Non-pigmented ciliary epithelial cell (primary cell): ENCODE measurements at places on chromosomes 13 and 19.

- no peak for DNase-seq
These were observed 818.4 kb downstream of the DIAPH3 start for GRCh38 chr13:59345311-59345710.

DNA sequence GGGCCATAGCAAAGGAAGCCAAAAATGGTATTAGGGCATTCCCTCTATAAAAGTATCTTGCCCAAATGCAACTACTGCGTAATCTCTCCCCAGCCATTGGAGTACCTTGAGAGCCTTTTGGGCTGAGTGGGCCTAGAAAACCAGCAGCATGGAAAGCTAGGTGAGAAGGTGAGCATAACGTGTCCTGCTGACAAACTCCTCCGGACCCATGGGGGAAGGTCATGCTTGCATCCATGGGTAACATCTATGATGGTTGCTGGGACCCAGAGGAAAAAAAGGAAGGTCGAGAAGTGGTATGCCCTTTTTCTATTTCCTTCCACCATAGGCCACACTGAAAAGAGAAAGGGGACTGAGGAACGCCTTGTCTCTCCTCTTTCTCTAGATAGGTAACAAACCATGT lies 57.4 kb downstream of the ZNF728 start:
- DNase-seq, result no peak

GRCh38 chr19:32539240-32539916 lies 41.6 kb upstream of the PDCD5 start:
- no peak for DNase-seq

GRCh38 chr19:50659318-50660087 lies 10.3 kb downstream of the C19orf81 start:
- DNase-seq, result no peak

GRCh38 chr19:46803555-46803954 lies 15.2 kb upstream of the SLC1A5 start:
- no peak for DNase-seq

GRCh38 chr19:46015687-46016425 lies 7.0 kb downstream of the PGLYRP1 start:
- no peak for DNase-seq

DNA sequence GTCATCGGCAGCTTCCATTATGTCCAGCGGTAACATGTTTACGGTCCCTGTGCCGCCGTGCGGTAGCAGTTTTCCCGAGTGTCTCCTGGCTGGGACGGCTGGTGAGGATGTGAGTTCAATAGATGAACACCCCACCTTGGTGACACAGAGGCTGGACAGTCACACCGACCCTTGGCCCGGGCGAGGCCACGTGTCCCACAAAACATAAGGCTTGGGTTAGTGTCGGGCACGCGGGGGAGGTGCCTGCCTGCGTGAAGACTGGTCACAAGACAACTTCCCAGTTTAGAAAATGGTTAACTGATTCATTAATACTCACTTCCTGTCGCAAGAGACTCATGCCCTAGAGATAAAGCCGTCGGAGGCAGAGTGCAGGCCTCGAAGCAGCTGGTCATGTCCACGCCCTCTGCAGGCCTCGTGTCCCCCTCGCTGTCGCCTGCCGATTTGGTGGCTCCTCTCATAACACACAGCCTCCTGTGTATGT lies 17.2 kb downstream of the RASA3 start:
- no peak for DNase-seq

- DNase-seq, result no peak
These were observed 670.8 kb downstream of the PCDH17 start for GRCh38 chr13:58302349-58302748.

- no peak for DNase-seq
These were observed 907.2 kb downstream of the PCDH9 start for GRCh38 chr13:66322936-66323335.

GRCh38 chr13:99971576-99972189 lies at the start of gene ZIC5:
Gene ZIC5 (minus strand): TSS chr13:99971767. CDS start chr13:99971603, 164 bp downstream.
- no peak for DNase-seq

DNA sequence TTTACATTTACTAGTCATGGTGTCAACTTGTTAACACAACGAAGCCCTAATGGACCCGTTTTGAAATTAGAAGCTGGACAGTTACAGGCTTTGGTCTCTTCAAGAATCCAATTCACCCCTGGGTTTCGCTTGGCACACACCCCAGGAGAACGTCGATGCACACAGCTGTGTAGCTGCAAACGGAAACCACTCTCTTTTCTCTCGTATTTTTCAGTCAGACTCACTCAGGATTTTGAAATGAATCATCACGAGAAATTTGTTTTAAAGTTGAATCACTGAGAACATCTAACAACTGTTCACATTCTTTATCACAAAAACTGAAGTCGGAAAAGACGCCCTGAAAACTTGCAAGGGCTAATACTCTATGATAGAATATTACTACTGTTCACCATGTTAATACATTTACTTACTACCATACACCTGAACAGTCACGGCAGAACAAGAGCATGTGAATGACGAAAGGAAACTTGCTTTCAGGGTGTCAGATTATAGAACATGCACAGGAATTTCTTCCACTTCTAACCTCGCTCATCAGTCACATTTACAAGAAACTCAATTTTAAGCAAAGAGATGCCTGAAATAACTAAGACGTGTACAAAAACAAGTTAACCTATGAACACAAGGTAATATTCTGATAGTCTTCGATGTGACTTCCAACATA lies 4.7 kb downstream of the PNMA8A start:
- DNase-seq, result peak; percentile 55

DNA sequence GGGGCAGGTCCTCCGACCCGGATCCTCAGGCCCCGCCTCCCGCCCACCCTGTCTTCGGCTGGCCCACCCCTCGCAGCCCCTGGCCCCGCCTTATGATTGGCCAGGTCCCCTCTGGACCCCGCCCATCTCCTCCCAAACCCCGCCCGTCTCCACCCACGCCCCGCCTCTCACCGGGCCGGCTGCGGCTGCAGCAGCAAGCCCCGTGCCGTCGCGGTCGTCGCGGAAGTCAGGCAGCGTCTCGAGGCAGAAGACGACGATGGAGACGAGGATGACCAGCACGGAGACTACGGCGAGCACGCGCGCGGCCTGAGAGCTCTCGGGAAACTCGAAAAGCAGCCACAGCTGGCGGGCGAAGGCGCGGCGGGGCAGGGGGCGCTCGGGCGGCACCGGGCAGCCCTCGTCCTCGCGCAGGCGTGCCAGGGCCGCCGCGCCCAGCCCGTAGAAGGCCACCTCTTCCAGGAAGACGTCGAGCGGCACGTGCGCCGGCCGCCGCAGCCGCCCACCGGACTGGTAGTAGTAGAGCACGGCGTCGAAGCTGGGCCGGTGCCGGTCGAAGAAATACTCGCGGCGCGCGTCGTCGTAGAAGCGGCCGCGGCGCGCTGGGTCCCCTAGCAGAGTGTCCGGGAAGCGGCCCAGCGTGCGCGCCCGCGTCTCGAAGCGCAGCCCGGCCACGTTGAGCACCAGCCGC lies 495 bp downstream of the KCNA7 start:
- DNase-seq, result no peak

DNA sequence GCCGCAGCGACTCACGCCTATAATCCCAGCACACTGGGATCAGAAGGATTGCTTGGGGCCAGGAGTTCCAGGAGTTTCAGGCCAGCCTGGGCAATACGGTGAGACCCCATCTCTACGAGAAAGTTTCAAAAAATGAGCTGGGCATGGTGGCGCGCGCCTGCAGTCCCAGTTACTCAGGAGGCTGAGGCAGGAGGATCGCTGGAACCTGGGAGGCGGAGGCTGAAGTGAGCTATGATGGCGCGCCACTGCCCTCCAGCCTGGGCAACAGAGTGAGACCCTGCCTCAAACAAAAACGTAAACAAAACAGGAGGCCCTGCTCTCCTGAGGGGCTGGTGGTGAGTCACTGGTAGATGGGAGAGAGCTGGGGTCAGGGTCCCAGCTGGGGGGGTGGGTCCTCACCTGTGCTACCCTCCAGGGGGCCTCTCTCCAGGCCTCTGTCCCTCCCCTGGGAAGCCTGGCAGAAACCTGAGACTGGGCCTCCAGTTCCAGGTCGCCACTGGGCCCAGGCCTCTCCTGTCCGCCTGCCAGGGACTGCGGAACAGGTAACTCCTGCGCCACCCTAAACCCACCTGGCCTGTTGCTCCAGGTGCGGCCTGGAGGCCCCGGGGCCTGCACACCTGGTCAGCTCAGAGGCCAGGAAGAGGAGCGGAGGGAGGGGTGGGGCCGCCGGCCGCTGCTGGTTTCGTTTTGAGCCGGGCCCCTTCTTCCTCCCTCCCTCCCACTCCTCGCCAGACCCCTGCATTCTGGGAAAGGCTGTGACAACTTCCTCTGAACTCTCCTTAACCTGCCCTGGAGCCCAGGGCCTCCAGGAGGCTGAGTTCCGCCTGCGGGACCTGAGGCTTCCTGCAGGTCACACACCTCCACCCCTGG lies 17.2 kb upstream of the ZBTB7A start:
- DNase-seq, result no peak

DNA sequence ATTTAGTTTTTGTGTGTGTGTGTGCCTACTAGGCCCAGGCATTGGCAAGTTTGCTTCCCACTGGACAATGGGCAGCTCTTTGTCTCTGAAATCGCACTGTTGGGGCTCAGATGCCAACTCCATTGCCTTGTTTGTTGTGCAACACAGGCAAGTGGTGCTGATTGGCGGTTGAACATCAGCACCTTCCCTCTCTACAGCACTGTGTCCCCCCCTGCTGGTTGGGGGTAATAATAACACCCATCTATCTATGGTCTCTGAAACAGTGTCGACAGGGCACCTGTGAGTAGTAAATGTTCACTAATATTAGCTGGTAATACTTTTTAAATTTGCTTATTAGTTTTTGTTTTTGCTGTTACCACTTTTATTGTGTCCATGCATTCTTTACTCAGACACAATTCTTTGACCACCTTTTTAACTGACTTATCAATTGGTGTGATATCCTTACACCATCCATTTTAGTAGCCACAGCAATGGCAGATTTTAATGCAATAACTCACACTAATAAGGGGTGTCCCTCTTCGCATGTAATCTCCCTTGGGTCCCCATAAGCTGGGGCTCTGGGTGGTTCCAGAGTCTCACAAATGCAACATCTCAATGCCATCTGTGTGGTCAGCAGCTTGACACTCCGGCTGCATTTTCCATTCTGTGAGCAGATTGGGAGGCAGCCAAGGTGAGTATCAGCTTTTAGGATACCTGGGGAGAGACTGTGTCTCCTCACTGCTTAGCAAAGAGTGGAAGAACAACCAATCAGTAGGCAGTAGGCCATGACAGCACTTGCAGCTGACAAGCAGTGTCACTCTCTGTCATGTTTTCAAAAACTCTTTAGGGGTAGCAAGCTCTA lies 47.7 kb upstream of the UQCRFS1 start:
- no peak for DNase-seq
